ENCODE measurements at places on chromosomes 12 and 14.
A peak's percentile ranks its signal among the peaks of the same experiment; 100 is the strongest.

DNA sequence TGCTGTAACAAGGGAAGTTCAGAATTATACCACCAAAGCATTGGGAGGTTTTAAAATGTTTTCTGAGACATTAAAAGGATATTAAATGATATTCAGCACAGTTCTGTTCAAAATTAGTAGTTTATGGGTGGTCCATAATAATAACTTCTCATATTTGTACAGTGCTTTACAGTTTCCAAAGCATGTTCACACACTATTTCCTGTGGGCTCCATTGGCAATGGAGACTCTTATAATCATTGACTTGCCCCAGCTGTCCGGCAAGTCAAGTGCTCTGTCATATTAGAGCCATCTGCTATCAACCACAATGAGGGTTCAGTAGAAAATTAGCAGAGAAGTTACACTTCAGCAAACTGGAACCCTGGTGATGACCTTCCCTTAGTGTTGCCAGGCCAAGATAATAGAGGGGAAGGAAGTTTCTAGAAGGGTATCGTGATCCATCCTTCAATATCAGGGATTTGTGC, 526.6 kb upstream of the CCDC196 start:
- peak; percentile 11 for DNase-seq

DNA sequence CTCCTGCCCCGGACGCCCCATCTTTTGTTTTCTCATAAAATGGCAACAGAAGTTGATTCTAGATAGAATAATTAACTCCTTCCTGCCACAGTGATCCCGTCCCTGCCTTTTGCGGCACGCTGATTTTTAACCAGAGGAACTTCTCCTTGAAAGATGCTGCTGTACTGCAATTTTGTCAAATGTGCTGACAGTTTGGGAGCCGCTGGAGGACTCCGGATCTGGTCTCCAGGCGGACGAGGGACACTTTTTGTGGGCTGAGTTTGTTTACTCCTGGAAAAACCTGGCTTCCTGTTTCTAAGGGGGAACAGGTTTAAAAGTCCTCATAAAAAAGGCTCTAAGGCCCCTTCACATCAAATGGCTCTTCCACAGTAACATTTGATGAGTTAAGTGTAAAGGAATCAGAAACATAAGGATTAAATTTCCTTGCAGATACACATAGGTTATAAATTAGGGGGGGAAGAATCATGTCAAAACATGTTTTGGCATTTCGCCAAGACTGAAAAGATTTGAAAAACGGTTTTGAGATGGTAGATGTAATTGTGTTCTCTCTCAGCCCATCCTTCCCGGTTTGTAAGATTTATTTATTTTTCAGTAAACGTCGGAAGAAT, 15.5 kb downstream of the FZD10 start:
- no peak for DNase-seq

DNA sequence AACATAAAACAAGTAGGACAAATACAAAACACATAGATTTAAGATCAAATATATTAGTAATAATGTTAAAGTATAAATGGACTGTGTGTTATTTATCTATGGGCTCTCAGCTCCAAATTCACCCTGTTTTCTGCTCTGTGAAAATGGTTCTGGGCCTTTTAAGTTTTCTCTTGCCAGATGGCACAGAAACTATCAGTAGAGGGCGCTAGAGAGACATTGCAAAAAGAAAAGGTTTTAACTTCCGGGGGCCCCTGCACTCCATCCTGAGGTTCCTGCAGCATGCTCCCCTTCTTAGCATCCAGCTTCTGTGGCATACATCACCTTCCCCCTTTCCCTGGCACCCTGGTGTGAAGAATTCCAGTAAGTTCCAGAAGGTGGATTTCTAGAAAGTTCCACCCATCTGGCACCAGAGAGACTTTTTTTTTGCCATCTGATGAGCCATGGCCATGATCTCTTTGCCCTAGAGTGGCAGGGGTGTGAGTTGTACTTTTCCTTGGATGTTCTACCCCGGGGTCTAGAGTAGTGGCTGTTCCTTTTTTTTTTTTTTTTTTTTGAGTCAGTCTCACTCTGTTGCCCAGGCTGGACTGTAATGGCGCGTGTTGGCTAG, 29.3 kb downstream of the ZCRB1 start:
- peak; percentile 16 for DNase-seq

DNA sequence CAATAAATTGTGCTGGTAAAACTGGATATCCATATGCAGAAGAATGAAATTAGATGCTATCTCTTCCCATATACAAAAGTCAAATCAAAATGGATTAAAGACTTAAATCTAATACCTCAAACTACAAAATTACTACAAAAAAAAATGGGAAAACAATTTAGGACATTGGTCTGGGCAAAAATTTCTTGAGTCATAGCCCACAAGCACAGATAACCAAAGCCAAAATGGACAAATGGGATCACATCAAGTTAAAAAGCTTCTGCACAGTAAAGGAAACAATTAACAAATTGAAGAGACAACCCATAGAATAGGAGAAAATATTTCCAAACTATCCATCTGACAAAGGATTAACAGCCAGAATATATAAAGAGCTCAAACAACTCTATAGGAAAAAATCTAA, 264.6 kb downstream of the NUAK1 start:
- DNase-seq = no peak

DNA sequence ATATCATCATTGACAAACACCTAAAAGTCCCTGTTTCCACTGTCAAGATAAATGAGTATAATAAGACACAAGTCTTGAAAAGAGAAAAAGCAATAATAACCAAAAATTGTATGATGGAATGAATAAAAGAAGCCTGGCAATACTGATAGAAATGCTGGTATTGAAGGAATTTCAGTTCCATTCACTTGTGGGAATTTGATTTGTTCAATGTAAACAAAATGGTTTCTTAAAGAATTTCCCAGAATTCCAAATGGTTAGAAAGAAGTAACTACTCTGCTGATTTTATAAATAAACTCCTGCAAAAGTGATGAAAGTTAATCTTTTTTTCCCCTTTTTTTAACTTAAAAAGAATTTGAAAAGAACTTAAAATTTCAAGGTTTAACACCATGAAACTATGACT, 129.9 kb upstream of the PDZRN4 start:
- no peak for DNase-seq

GRCh38 chr12:2733493-2734355, 61.0 kb upstream of the FKBP4 start:
- DNase-seq = no peak

GRCh38 chr12:26378711-26379110, 183.3 kb downstream of the SSPN start:
- no peak for DNase-seq

DNA sequence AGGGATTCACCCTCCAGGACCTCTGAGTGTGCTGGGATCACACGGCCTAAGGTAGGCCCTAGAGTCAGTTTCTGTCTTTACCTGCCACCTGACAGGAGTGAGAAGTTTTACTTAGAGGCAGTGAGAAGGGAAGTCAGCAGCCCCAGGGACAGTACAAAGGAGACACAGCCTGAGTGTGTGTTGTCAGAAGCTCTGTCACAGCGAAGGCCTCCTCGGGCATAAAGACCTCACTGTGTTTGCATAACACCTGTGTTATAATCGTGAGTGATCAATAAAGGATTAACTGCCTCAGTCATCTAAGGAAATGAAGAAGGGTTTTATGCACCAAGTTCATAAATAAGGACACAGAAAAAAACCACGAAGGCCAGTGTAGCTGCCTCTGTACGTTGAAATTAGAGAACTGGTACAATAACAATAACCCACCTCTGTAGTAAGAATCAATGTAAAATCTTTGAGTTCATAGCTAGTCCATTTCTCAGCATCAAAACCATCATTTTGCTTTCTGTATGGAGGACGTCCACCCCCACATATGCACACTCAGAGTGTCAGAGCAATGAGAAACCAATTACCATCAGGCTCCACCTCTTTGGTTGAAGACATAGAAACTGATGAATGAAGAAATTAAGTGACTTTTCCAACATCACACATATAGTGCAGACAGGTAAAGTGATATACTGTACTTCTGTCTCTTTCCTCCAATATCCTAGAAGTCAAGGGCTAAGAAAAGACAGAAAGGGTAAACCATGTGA, 159.3 kb downstream of the DAD1 start:
- DNase-seq = no peak

DNA sequence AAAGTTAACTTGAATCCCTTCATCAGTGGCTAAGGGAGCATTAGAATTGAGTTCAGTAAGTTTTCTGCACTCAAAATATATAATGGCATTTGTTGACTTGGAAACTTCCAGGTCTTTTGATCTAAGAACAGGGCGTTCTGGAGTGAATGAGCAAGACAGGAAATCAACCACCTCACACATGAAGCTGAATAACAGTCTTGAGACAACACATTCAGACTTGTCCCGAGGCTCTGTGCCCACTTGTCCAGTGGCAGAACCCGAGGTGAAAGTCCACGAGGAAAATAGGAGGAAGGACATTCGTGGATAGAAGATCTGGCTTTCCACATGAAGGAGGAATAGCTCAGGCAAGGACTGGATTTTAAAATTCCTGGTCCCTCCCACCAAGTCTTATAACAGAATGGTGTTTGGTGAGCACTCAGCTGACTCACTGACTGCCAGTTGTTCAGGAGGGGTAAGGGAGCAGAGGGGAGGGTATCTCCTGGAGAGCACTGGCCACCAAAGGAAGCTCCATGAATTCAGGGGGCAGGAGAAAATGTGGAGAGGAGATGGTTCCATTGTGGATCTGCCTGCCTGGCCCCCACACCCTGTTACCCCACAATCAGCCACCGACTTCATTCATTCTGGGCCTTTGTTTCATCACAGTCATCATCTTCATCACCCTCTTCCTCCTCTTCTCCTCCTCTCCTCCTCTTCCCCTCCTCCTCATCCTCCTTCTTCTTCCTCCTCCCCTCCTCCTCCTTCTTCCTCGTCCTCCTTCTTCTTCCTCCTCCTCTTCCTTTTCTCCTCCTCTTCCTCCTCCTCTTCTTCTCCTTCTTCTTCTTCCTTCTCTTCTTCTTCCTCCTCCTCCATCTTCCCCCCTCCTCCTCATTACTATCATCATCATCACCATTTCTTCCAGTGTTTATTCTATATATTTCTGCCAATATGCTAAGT, 620.1 kb downstream of the MED13L start:
- DNase-seq = no peak

- DNase-seq = peak; percentile 93
Measured at GRCh38 chr14:77790566-77791224, 9.2 kb upstream of the ADCK1 start.

DNA sequence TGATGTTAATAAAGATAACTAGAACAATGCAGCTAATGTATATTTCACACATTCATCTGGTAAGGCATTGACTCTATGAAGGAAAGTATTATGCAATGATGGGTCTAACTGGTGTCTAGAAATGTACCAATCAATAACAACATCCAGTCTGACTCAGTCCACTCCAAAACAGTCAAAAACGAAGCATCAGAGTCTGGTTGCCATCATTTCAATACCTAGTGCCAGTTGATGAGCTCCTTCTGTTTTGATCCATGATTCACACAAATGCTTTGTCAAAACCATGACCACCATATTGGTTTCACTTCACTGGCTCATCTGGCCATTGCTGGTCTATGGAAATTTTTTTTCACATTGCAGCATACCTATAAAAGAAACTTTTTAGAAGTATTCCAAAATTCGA, 747.2 kb upstream of the TMEM132C start:
- DNase-seq = no peak

- no peak for DNase-seq
Measured at GRCh38 chr12:115405471-115405860, 721.5 kb upstream of the TBX3 start.

GRCh38 chr12:123941624-123942237, 30.9 kb downstream of the CCDC92 start:
- DNase-seq = no peak

GRCh38 chr14:30738978-30739377, 116.9 kb downstream of the SCFD1 start:
- no peak for DNase-seq

DNA sequence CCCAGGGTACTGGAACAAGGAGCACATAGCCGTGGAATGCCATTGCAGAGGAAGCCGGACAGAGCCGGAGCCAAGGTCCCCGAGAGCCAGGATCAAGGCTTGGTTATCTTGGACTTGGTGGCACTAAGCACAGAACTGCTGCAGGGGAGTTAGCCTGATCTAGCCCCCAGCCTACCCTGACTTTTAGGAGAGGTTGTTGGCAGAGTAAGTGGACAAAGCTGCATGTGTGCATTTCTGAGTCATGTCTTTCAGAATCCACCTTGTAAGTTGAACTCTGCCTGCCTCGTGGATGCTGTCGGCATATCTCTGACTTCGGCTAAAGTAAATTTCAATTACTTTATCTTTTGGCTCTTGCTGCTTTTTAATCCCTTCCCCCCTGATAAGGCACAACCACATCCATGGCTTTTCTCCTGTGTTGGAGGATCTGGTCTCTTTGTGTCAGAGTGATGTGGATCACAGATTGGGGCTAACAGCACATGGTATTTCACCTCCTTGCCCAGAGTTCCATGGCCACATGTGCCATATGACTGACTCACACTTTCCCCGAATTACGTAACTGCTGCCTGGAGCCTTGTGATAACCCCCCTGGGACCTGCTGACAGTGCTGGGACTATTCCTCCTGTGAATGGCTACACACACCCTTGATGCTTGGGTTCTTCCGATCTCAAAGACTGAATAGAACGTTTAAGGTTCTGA, 240.3 kb downstream of the EMP1 start:
- DNase-seq = no peak

Data from NCI-H2171 treated with DMSO at 0.1 percent for 48 hours (cell line).